ENCODE measurements at places on chromosomes 2 and 18.

DNA sequence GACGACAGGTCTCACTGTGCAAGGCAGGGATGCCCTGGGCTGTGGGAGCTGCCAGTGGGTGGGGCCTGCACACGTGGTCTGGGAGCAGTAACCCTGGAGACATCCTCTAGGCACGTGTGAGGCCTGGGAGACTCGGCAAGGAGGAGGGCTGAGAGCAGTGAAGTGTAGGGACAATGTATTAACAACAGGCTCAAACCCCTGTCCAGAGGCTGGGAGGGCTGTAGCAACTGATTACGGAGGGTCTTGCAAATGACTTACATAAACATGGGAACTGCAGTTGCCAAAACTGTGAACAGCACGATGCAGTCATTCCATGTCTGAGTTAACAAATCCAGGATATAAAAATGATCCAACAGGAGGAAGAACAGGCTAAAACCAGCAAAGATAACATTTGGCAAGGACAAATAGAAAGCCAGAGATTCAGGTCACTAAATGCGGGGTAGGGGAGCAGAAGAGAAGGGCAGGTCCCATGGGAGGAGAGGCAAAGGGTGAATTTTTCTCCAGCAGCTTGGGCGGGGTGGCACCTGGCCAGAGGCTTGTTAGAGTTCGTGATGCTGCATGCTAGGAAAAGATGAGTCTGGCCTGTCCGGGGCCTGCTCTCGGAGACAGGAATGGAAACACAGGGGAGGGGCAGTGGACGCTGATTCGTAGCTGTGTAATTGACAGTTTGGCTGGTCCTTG lies 44.9 kb downstream of the CYP27C1 start:
- DNase-seq, result no peak

DNA sequence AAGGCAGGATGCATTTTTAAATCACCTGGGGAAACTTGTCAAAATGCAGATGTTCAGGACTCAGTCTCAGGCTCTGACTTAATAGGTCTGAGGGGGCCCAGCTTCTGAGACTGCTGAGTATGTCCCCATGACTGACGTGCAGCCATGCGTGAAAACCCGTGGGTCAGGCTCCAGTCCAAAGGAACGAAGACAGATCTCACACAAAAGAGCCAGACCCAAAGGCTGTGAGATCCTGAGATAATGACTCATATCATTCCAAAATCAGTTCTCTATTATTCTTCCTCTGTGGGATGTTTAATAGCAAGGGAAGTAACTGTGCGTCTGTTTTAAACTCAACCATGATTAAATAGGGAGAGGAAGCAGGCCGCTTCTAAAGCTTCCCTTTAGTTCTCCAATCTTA lies 107.4 kb upstream of the ACAA2 start:
- DNase-seq, result no peak

DNA sequence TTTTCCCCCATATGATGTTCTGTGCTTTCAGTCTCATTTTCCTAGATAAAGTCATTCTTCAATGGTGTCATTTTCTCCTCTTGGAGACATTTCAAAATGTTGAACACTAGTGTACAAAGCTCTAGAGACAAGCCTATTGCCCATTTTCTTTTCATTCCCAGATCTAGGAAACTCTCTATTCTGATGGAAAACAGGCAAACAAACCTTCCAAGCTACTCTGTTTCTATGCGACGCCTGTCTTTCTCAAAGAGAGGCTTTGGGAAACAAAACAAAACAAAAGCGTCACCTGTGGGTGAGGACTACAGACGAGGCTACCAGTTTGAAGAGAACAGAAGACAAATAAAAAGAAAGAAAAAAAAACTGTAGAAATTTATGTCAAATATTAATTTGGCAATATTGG lies 311.0 kb downstream of the CBLN2 start:
- no peak for DNase-seq

DNA sequence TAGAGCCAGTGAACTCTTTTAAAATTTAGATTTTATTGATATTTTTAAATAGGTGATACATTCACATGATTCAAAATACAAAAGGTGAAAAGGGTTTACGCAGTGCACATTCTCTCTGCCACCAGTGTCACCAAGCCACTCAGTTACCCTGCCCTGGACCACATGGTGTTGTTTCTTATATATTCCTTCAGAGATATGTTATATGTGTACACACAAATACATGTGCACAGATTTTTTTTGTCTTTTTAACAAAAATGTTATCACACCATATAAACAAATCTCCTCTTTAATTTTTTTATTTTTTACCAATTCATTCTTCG lies 26.2 kb downstream of the SERPINB4 start:
- DNase-seq, result no peak

GRCh38 chr18:34697891-34698290 lies 12.2 kb upstream of the DTNA start:
- DNase-seq, result no peak

GRCh38 chr2:101064125-101064502 lies 62.0 kb downstream of the RPL31 start:
- DNase-seq, result no peak

- no peak for DNase-seq
These were observed 38.1 kb upstream of the TCF7L1 start for GRCh38 chr2:85095094-85095493.

DNA sequence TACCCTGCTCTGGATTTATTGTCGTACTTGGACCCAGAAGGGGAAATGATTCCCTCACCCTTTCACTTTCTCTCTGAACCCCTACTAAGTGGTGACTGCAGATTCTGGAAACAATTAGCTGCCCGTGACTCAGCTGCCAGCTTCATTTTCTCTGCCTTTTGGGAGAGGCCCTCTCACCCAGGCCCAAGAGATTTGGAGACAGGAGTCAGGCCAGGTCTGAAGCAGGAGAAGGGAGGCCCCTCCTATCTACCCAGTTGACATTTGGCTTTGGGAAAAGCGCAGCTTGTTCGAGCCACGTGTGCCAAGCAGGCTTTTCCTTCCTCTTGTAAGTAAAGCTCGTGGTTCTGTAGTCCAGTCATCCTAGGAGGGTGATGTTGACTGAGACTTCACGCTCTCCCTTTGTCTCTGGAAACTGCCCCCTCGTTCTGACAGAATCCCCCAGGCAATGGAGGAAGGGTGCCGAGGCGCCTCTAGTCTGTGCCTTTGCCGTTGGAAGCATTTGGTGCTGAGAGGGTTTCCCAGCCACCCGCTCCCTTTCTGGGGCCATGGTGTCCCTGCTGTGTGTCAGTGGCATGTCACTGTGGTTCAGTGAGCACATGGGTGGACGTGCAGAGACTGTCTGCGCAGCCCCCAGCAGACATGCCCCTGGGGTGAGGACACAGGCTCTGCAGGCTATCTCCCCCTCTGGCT lies 8.6 kb downstream of the OXER1 start:
- DNase-seq, result no peak

GRCh38 chr2:143162123-143162837 lies 33.1 kb downstream of the ARHGAP15 start:
- DNase-seq, result no peak

DNA sequence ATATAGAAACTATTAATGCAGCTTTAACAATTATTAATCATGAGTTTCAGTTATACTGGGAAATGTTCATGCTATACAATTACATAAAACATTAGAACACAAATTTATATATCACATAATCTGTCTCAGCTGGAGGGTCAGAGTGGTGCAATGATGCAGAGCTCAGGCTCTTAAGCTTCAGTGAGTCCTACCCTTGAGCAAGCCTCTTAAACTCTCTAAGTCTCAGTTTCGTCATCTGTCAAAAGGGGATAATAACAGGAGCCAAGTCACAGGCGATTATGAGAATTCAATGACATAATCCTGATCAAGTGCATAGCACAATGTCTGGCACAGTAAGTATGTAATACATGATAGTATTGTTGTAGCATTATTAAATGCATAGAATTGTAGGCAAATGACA lies 46.0 kb downstream of the LAMA1 start:
- no peak for DNase-seq

Measured in germinal center (tissue), 1 donor.